ENCODE measurements at places on chromosomes 12 and 14. TPM values are rescaled to one million over a fixed set of nuclear protein-coding genes. Genes with fewer than 3 reads are reported as not detected.

The RPGRIP1 gene
- not detected for total RNA-seq

The CCDC177 gene
- total RNA-seq, result not detected

The PRPH gene
- total RNA-seq, result 0.33 TPM

The CCDC59 gene
- 28.1 TPM for total RNA-seq

The RHNO1 gene
- 13.0 TPM for total RNA-seq

The SCN8A gene
- total RNA-seq, result 19.2 TPM

The HNF1A gene
- total RNA-seq, result not detected

The SMIM41 gene
- 0.07 TPM for total RNA-seq

The LTBP2 gene
- total RNA-seq, result 517 TPM

The EML5 gene
- 0.13 TPM for total RNA-seq

The P2RX2 gene
- not detected for total RNA-seq

The GDF3 gene
- not detected for total RNA-seq

The PIP4K2C gene
- 28.2 TPM for total RNA-seq

The PLEK2 gene
- 3.6 TPM for total RNA-seq

The LGR5 gene
- 2.2 TPM for total RNA-seq

The SYCP3 gene
- total RNA-seq, result 0.33 TPM

The RPL10L gene
- not detected for total RNA-seq

The KCNMB4 gene
- 1.6 TPM for total RNA-seq

The SYNDIG1L gene
- under 0.01 TPM for total RNA-seq

The ACOT6 gene
- not detected for total RNA-seq

The ARHGEF40 gene
- 36.0 TPM for total RNA-seq

The KCNA5 gene
- total RNA-seq, result not detected

The RIC8B gene
- total RNA-seq, result 18.7 TPM

The SLC4A8 gene
- total RNA-seq, result 5.4 TPM

The RARG gene
- total RNA-seq, result 47.0 TPM

The RHEBL1 gene
- 0.59 TPM for total RNA-seq

The SRRM4 gene
- total RNA-seq, result not detected

The C12orf54 gene
- total RNA-seq, result not detected

The TAC3 gene
- not detected for total RNA-seq

The IKZF4 gene
- total RNA-seq, result 2.4 TPM

The RD3L gene
- not detected for total RNA-seq

The PLXNC1 gene
- 1.7 TPM for total RNA-seq

The KRT2 gene
- total RNA-seq, result not detected

The TMEM229B gene
- total RNA-seq, result 2.5 TPM

The ACSM4 gene
- total RNA-seq, result not detected

The RNASE2 gene
- not detected for total RNA-seq

The AMN gene
- total RNA-seq, result 0.07 TPM

The PLD4 gene
- total RNA-seq, result 0.07 TPM

The IL31 gene
- not detected for total RNA-seq

The EID3 gene
- total RNA-seq, result 14.2 TPM

The METAP2 gene
- 45.5 TPM for total RNA-seq

The NGB gene
- not detected for total RNA-seq

The LMNTD1 gene
- 0.63 TPM for total RNA-seq

The ASIC1 gene
- total RNA-seq, result 3.5 TPM

The CCDC196 gene
- not detected for total RNA-seq

The KLRK1 gene
- total RNA-seq, result not detected

The MYO1H gene
- not detected for total RNA-seq

The FAM234B gene
- total RNA-seq, result 12.6 TPM

The RNASE7 gene
- total RNA-seq, result not detected

The PTPRR gene
- 0.78 TPM for total RNA-seq

The FOXM1 gene
- 3.5 TPM for total RNA-seq

The ITGA5 gene
- 589 TPM for total RNA-seq

The KCNJ8 gene
- 9.1 TPM for total RNA-seq

The CEBPE gene
- not detected for total RNA-seq

The CKAP4 gene
- total RNA-seq, result 454 TPM

The PPFIBP1 gene
- 179 TPM for total RNA-seq

The IRAK3 gene
- total RNA-seq, result 9.0 TPM

Data from smooth muscle cell of the pulmonary artery (primary cell).